Activated CD8-positive, alpha-beta T cell treated with anti-CD3 and anti-CD28 coated beads, Interleukin-2, amount 10 ng/mL, durations not matched to agents 7 days and 5 days (primary cell): ENCODE measurements at places on chromosomes 6 and 20. TPM values are rescaled to one million over a fixed set of nuclear protein-coding genes. Genes with fewer than 3 reads are reported as not detected.

- H3K36me3 ChIP-seq: peaks cover 31% of the 10 kb centered on the region
- no peaks in the 10 kb centered on the region for H3K27me3 ChIP-seq
- peaks cover 19% of the 10 kb centered on the region for H3K4me1 ChIP-seq
- H3K4me3 ChIP-seq: no peak overlapping the region
- H3K27ac ChIP-seq: no peak overlapping the region
- no peak for DNase-seq
Measured at GRCh38 chr6:41996997-41997396, 53.3 kb upstream of the TAF8 start.

GRCh38 chr6:42915732-42916131 is at the start of gene PTCRA:
PTCRA (plus strand) TSS chr6:42916053; CDS start chr6:42916070, 17 bp downstream.
- H3K4me3 ChIP-seq: no peak within 1 kb of the TSS
- H3K36me3 ChIP-seq: no peaks in the 10 kb centered on the region
- H3K4me1 ChIP-seq: peaks cover 7% of the 10 kb centered on the region
- DNase-seq: no peak

- no peak overlapping the region for H3K27ac ChIP-seq
- H3K4me1 ChIP-seq: no peaks in the 10 kb centered on the region
- DNase-seq: no peak
- no peaks in the 10 kb centered on the region for H3K36me3 ChIP-seq
- no peak overlapping the region for H3K4me3 ChIP-seq
- H3K27me3 ChIP-seq: peaks cover 20% of the 10 kb centered on the region
Measured at GRCh38 chr20:50427719-50428083, 82.5 kb upstream of the PTPN1 start.

DNA sequence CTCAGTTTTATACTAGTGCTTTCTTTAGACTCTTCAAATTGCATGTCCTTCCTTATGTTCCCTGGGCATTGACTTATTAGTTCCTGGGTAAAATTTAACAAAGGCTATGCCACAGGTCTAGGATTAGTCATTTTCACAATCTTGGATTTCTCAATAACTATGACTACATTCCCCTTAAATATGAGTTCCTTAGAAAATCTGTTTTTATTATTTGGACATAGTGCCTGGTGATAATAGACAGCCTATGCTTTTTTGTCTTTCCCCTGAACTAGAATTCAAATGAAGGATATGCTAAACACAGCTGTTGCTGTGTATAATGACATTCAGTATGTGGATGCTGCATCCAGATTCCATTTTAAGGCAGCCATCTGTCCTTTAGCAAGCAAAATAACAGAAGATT is 1252.8 kb upstream of the GJE1 start:
- no peak overlapping the region for H3K4me3 ChIP-seq
- no peaks in the 10 kb centered on the region for H3K4me1 ChIP-seq
- H3K27ac ChIP-seq: no peak overlapping the region
- no peaks in the 10 kb centered on the region for H3K27me3 ChIP-seq

The HEBP2 gene
- total RNA-seq: 43.5 TPM

GRCh38 chr6:22079783-22080182 is 217.1 kb downstream of the PRL start:
- H3K4me3 ChIP-seq: no peak overlapping the region
- no peak for DNase-seq
- H3K36me3 ChIP-seq: no peaks in the 10 kb centered on the region
- H3K27me3 ChIP-seq: no peaks in the 10 kb centered on the region

- DNase-seq: no peak
- H3K4me1 ChIP-seq: peaks cover 39% of the 10 kb centered on the region
- no peaks in the 10 kb centered on the region for H3K27me3 ChIP-seq
- H3K27ac ChIP-seq: no peak overlapping the region
- H3K4me3 ChIP-seq: no peak overlapping the region
Measured at GRCh38 chr6:133986942-133987341, 33.9 kb downstream of the TBPL1 start.
